Brain pericyte (primary cell): ENCODE measurements at places on chromosomes 5 and 9.

DNA sequence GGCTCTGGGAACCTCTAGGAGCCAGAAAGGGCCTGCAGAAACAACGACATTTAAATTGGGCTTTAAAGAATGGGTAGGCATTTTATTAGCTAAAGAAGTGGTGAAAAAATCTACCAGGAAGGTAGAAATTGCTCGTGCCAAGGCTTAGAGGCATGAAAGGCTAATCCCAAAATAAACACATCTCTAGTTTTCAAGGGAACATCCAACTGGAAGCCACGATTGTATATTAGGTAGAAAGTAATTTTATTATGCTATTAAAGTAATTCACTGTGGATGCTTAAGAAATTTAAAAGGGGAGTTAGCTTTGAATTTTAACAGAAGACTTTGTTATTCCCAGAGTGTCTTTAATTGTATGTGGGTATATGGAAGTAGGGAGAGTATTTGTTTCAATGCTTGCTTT is 17.5 kb upstream of the CNTLN start:
- DNase-seq: no peak

GRCh38 chr9:11537566-11537965 is 924.8 kb upstream of the PTPRD start:
- DNase-seq: no peak

DNA sequence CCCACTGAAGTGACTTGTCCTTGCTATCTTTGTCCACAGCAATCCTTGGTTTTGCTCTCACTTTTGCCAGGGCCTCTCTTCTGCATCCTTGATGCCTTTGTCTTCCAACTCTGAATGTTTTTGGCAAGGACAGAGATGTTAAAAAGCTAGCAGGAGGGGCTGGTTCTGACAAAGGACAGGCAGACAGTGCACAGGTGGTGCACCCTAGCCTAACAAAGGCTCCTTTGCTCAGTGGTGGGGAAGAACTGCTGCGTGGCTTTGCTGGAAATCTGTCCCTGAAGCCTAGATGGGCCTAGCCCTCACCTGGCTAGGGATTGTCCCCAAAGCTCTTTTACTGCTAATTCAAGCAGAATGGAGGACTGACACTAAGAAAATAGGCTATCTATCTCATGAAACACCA is 233.5 kb downstream of the MAN2A1 start:
- DNase-seq: no peak

- no peak for DNase-seq
These were observed 715.5 kb downstream of the CETN3 start for GRCh38 chr5:89694026-89694550.

DNA sequence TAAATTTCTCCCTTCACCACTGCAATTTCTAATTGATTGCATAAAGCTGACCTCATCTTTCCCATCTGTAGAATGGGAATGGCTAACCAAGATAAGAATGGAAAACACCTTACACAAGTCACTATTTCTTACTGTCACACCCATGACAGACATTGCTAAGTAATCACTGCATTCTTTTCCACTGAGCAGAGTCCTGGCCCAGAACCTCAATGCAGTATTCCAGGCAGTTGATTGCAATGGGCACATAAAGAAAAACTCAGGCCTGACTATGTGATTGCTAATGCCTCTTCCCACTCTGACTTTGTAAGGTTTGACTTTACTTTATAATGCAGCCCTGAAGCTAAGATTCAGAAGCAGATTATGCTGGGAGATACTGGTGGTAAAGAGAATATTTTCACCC is 29.3 kb downstream of the TRIM32 start:
- no peak for DNase-seq

- DNase-seq: no peak
These were observed 80.6 kb downstream of the SPEF2 start for GRCh38 chr5:35698047-35698808.

DNA sequence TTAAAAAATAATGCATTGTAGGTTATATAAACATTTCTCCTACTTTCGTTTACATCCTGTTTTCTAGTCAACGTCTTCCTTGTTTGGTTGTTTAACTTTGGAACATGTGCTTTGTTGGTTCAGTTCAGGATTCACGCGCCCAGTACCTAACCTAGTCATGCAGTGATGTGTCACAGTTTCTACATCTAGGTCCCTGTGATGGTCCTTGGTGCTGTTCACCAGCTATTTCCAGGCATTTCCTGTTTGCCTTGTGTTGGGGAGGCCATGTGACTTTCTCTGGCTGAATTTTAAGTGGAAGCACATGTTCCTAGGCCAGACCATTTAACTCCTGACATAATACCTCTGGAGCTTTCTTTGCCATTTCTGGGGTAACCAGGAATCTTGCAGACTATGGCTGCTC is 292.3 kb downstream of the SMARCA2 start:
- DNase-seq: no peak

GRCh38 chr5:53422539-53422938 is 57.9 kb upstream of the FST start:
- DNase-seq: no peak

GRCh38 chr5:91178461-91178860 is 204.7 kb downstream of the ARRDC3 start:
- DNase-seq: no peak

- DNase-seq: peak; percentile 58
These were observed 18.0 kb downstream of the ATOX1 start for GRCh38 chr5:151740336-151740942.

- DNase-seq: no peak
These were observed 362.8 kb downstream of the MRPS30 start for GRCh38 chr5:45171563-45171962.

DNA sequence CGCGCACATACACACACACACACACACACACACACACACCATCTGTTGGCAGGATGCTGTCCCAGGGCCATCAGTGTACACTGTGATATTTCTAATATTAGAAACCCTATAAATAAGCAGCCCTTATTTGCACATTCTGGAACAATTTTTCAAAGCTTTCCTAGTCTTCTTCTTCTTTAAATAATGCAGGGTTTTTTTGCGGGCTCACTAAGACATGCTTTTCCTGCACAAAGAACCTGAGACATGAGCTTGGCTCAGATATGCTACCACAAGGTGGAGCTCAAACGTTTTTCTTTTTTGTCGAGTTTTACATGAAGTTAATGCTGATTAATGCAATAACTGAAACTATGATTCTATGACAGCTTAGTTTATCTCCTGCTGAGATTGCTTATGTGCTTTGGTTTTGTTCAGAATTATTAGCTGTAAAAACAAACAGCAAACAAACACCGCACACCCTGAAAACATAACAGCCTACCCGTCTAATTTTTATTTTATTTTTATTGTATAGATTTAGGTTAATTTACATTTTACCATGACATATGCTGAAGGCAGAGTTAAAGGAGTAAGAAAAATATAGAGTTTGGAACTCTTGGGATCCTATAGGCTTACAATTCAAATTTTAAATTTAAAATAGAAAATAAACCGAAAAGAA is 95.8 kb downstream of the ALDH1A1 start:
- DNase-seq: peak; percentile 24

- no peak for DNase-seq
These were observed 75.1 kb downstream of the MAT2B start for GRCh38 chr5:163580516-163580915.

DNA sequence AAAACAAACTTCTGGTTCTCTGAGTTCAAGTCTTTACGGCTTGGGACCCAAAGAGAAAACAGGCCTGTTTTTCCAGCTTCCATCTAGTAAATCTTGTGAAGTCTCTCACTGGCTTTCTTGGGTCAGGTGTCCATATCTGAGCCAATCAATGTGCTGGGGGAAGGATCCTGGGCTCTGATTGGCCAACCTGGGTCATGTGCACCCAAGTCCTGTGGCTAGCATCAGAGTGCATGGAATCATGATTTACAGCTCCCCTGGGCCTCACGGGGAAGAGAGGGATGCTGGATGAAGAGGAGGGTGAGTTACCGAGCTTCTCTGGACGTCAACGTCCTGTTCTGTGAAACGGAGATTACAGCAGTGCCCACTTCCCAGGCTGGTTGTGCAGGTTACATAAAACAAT is 19.4 kb downstream of the CXCL14 start:
- no peak for DNase-seq

GRCh38 chr9:133948561-133949485 is 43.3 kb downstream of the VAV2 start:
- DNase-seq: no peak

GRCh38 chr9:111759762-111760639 is 34.7 kb downstream of the SHOC1 start:
- DNase-seq: peak; percentile 63

GRCh38 chr5:29061381-29061780 is 2023.0 kb upstream of the CDH9 start:
- DNase-seq: no peak

GRCh38 chr5:160298189-160298588 is 14.2 kb downstream of the CCNJL start:
- DNase-seq: no peak

GRCh38 chr9:21324047-21324446 is 11.2 kb downstream of the KLHL9 start:
- no peak for DNase-seq

DNA sequence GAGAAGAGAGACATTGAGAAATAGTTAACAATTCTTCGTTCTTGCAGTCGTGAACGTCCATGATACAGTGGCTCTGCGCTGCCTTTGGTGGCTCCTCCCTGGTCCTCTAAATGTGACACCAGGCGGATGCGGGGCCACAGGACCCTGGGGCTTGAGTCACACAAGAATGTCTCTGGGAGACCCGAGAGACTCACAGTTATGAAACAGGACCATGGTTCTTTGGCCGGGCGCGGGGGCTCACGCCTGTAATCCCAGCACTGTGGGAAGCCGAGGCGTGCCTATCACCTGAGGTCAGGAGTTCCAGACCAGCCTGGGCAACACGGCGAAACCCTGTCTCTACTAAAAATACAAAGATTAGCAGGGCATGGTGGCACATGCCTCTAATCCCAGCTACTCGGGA is 767 bp upstream of the ZDHHC11 start:
- DNase-seq: no peak

DNA sequence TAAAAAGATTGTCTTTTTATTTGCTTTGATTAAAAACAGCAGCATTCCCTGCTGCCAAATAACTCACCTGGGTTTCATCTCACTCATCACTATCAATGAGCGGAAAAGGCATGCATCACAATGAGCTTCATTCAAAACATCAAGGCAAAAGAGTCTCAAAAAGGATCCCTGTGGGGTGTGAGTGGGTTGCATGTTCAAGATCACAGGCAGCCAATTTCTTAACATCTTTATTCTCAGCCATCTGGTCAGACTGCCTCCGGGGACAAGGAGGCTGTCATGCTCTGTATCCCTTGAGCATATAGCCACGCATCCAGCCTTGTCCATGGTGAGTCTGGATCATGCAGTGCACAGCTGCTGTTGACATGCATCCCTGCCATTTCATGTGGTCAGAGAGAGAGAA is 117.1 kb downstream of the ICE1 start:
- no peak for DNase-seq

DNA sequence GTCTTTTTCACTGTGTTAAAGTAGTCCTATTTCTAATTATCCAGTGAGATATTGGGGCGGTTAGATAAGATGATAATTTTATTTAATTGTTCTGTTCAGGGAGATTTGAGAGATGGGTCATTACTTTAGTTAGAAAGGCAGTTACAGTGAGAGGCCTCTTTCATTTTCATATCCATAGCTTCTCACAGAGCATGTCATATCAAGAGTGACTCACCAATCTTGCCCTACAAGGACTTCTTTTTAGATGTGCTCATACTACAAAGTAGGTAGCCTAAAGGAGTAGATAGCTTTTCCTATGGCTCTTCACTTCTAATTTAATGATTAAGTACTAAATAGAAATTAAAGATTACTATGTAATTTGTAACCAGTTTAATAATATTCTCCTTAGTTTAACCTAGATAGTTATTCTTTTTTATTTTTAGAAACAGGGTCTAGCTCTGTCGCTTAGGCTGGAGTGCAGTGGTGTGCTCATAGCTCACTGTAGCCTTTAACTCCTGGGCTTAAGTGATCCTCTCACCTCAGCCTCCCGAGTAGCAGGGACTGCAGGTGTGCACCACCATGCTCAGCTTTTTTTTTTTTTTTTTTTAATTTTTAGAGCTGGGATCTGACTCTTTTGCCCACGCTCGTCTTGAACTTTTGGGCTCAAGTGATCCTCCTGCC is 71.0 kb downstream of the FER start:
- DNase-seq: no peak

DNA sequence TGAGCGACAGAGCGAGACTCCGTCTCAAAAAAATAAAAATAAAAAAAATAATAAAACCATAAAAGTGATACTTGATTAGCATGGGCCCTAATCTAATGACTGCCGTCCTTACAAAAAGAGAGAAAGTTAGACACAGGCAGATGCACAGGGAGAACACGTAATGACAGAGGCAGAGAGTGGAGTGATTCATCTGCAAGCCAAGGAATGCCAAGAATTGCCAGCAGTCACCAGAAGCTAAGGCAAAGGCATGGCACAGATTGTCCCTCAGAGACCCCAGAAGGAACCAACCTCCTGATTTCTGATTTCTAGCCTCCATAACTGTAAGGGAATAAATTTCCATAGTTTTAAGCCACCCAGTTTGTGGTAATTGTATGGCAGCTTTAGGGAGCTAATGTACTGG is 79.6 kb upstream of the FREM1 start:
- DNase-seq: no peak

DNA sequence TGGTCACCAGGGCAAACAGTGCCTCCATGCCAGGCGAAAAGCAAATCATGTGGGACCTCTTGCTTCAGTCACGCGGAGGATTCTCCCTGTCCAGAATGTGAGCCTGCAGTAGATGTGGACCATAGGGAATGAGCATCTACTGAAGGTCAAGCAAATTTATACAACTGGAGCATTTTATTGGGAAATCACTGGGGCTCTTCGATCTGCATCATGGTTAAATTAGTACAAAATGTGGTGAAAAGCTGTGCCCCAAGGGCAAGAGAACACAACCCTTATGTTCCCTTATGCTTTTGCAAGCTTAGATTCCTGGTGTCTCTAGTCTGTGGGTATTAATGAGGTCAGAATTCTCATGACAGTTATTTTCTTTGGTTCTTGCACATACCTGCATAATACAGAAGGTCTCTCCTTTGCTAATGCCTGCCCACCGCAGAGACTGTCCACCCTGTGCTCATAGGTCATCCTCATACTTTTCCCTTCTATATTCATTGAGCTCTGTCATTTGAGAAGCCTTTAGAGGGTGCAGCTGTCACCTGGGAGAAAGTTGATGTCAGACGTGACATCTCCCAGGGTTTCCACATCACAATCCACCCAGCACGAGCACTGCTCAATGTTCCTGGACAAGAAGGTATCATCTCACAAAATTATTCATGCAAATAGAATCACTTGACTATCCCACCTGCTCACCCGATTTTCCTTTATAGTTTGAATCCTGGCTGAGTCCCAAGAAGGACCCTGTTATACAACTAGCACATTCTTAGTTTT is 111.7 kb downstream of the NXNL2 start:
- DNase-seq: no peak

- DNase-seq: no peak
These were observed 42.9 kb downstream of the OLFM1 start for GRCh38 chr9:135130207-135130976.
